ENCODE measurements at places on chromosomes 3 and 15.

GRCh38 chr3:29335438-29335837 is 54.6 kb downstream of the RBMS3 start:
- DNase-seq: no peak

DNA sequence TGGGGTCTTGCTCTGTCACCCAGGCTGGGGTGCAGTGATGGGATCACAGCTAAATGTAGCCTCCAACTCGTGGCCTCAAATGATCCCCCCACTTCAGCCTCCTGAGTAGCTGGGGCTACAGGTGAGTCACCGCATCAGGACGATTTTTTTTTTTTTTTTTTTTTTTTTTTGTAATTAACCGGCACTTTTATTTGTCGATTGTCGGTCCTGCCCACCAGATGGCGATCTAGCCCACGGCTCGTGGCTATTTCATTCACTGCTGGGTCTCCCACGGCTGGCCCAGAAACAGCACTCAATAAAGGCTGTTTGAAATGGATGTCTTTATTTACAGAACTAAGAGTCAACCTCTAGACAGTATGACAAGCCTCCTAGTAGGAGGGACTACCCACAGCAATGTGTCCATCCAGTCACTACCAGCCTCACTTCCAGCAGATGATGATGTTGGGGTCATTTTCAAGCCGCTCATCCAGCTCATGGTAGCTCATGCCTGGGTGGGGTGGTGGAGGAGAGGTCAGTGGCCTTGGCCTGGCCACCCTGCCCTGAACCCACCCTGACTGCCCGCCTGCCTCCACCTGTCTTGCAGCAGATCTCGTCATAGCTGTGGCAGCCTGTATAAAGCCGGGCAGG is 1.8 kb upstream of the ZMYND10 start:
- peak; percentile 50 for DNase-seq

- no peak for DNase-seq
Measured at GRCh38 chr3:170910542-170910941, 2.1 kb upstream of the EIF5A2 start.

- no peak for DNase-seq
Measured at GRCh38 chr3:22895671-22896070, 307.5 kb upstream of the UBE2E2 start.

- DNase-seq: no peak
Measured at GRCh38 chr3:195385526-195385925, 57.3 kb downstream of the ACAP2 start.

DNA sequence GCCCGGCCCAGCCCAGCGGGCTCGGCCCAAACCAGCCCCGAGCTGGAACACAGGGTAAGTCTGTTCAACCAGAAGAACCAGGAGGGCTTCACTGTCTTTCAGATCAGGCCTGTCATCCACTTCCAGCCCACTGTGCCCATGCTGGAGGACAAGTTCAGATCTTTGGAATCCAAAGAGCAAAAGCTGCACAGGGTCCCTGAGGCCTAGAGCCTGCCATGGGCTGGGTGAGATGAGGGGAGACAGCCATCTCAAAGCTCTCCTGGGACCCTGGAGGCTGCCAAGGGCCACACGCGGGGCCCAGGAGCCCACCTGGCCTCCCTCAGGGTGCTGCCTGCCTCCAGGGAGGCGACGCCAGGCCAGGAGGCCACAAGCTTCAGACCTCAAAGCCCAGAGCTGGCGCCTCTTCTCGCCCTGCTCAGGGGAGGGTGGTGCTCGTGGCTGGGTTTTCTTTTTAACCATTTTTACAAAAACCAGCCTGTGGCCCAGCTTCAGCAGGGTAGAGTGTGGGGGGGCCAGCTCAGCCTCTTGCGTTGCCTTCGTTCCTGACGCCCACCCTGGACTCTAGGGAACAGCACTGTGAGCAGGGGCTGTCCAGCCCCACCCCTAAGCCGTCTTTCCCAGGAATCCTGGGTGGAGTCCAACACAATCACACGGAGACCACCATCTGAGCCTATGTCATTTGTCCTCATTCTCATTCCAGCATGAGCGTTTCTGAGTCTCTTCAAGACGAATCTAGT is 107.0 kb downstream of the ETFA start:
- no peak for DNase-seq

DNA sequence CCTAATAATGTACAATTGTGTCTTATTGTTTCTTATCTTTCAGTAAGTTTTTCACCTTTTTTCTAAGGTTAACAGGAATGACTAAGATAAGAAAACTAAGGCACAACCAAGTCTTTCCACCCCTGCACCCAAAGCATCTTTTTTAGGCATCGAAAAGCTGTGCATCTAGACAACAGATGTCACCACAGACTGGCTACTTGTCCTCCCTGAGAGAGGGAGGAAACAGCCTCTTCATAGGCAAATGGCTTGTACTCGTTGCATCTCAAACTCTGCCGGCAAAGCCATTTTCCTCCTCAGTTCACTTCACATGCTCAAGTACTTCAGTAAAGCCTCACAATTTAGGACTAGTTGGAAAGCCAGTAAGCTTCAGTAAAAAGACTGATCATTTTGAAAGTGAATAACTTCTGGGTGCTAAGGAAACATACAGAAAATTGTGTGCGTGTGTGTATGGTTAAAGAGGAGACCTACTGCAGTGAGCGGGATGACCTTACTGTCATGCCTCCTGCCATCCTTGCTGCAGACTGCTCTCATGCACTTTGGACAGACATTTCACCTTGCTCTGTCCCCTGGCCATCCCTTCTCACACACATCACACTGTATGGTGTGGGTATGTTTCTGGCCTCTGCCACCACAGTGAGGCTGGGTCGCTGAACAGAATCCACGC is 36.5 kb upstream of the HACD2 start:
- DNase-seq: no peak

- no peak for DNase-seq
Measured at GRCh38 chr3:120763601-120764000, 21.1 kb downstream of the GTF2E1 start.

GRCh38 chr3:49966233-49966942 is 26.4 kb downstream of the RBM6 start:
- DNase-seq: no peak

- no peak for DNase-seq
Measured at GRCh38 chr3:143016321-143016972, 15.1 kb downstream of the U2SURP start.

DNA sequence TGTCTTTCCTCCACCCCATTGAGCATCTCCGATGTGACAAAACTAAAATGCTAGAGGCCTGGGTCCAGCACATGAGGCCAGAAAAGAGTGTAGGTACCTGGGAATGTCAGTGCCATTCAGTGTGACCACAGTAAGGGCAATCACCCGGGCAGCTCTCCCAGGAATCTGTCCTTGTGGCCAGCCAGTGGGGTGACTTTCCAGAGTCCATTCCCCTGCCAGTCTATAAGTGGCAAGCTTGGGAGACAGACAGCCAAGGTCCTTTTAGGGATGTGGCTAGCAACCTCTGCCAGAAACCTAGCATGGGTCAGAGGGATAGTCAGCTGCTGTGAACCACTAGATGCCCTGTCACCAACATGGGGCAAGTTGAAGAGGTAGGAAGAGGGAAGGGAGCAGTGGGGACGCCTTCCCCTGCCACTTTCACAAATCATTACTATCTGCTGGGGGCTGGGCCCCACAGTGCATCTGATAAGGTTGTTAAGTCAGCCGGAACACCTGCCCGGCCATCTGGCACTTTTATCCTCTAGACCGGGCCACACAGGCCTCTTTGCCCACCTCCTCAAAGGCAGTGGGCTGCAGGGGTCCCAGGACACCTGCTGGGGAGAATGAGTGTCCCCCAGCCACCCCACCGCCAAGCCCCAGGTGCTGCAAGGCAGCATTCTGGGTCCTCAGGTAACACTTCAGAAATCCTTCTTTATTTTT is 24.8 kb upstream of the DET1 start:
- DNase-seq: no peak

GRCh38 chr15:100890850-100891249 is 11.2 kb downstream of the ALDH1A3 start:
- no peak for DNase-seq

DNA sequence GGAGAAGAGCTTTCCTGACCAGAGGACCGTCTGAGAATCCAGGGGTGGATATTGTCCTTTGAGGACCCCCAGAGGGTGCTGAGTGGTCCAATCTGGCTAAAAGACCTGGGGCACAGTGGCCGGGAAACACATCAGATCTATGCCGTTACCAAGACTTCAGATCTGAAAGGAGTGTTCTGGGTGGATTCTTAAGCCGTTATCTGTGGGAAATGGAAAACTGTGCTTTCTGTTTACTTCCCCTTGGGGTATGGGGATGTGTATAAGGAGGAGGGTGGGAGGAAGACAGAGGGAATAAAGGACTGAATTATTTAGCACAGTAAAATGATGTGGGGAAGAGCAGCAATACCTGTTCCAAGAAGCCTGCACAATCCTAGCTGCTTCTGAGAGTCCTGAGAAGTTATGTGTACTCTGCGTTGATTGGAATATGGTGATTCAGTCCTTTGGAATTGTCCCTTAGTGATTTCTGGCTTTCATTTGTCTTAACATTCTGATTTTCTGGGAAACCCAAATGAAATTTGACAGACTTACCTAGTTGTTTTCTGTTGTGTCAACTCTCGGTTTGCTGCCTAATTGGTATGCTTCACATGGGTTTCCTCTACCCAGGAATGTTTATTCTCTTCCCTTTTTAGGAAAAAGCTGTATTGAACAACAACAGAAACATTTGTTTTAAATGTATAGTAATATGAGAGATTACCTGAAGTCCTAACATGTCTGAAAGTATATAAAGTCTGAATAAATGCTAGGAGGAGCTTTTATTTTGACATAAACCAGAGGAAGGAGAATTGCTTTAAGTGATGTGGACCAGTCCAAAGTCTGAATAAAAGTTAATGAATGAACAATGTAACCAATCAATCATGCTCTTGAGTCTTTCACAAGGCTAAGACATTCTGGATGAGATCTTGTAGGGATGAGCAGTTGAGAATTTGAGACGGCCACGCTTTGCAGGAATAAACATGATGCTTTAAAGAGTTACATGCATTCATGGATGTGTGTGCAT is 427.1 kb upstream of the C2CD4B start:
- DNase-seq: no peak

DNA sequence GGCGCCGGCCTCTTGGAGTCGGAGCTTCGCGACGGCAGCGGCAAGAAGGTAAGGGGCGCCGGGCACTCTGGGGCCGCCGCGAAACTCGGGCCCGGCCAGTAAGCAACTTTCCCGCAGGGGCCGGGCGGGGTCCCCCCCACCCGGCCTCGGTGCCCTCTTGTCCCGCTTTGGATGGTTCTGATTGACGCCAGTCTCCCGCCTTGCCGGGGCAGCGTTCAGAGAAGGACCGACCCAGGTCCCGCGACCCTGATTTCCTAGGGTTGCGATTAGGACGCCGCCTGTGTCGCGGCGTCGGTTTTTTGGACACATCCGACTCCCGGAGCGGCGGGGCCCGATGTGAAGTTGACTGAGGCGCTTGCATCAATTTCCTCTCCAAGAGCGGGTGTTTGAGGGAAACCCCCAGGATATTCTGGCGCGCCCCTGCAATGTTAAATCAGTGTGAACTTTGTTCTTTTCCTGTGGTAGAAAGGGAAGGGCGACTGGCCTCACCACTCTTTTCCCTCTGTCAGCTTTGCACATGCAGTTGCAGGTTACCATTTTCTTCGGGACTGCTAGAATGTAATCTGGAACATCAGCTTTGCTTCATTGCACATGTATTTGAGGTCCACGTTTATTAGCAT is 755 bp downstream of the PDE8A start:
- no peak for DNase-seq

- no peak for DNase-seq
Measured at GRCh38 chr3:61741551-61741950, 180.2 kb downstream of the PTPRG start.

GRCh38 chr15:64640146-64640871 is 135.1 kb downstream of the RBPMS2 start:
- no peak for DNase-seq

GRCh38 chr3:12327021-12327420 is 38.2 kb downstream of the PPARG start:
- no peak for DNase-seq

- DNase-seq: no peak
Measured at GRCh38 chr3:196706731-196707130, 5.3 kb downstream of the CEP19 start.

DNA sequence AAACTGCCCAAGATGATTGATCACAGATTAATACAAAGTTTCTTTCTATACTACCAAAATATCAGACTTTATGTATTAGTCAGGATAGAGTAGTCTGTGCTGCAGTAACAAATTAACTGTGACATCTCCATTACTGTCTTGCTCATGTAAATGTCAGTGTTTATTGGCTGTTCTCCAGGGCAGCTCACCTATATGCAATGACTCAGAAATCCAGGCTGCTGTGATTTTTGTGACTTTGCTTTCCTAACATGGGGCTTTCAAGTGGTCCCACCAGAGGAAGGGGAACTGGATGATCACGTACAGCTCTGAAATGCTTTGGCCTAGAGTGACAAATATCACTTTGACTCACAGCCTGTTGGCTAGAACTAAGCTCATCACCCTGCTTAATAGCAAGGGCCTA is 12.9 kb downstream of the PLS1 start:
- DNase-seq: no peak

- DNase-seq: no peak
Measured at GRCh38 chr3:181458857-181459256, 252.9 kb upstream of the SOX2 start.

GRCh38 chr3:136949708-136950107 is 8.1 kb upstream of the IL20RB start:
- DNase-seq: no peak

- DNase-seq: no peak
Measured at GRCh38 chr3:66267031-66267430, 46.2 kb downstream of the SLC25A26 start.

GRCh38 chr3:108124337-108125152 is 33.7 kb upstream of the CD47 start:
- DNase-seq: peak; percentile 40

DNA sequence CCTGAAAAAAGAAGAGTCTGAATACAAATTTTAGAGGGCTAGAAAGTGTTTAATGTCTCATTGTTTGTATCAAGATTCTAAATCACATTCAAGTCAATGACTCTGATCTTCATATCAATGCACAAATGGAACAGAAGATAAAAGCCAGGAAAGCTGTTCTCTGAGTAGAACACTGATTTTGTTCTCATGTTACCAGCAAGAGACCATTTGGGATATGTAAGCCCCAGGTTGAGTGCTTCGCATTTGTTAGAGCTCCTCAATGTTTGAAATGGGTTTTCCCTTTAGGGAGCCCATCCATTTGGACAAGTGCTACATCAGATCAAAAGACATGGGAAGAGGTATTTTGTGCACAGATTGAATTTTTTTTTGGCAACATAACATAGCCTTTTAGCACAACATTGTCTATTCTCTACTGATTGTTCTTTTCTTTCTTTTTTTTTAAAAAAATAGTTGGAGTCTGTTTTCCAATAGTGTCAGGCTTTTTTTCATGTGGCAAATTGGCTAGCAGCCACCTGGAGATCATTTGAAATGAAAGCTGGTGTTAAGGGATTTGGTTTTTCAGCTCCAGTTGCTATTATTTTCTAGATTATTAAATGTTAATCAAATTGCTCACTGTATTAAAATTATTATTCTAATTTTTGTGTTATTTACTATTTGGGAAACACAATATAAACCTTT is 74.5 kb upstream of the ZPLD1 start:
- no peak for DNase-seq

GRCh38 chr3:125103406-125103805 is 47.6 kb upstream of the HEG1 start:
- DNase-seq: no peak
